Cortex of kidney (tissue), 1 donor: ENCODE measurements at places on chromosomes 4 and X.

DNA sequence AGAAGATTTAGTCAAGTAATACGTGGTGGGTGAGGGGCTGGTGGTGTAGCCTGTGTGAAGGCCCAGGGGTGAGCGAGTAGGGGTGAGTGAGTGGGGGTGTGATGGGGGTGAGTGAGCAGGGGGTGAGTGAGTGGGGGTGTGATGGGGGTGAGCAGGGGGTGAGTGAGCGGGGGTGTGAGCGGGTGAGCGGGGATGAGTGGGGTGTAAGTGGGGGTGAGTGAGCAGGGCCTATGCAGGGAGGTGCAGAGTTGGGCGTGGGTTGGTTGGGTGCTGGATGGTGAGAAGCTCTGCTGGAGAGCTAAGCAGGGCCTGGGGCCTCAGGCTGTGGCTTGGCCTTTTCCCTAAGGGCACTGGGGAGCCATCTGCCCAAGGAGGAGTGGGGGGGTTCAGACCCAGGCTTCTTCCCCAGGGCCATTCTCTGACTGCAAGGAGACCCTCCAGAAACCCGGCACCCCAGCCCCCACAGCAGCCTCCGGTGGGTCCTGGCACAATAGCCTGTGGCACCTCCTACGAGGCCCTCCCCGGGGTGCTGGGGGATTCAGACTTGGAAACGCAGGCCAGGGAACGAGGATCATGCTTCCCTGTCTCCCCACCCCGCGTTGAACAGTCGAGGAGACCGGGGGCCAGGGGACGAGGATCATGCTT, 30.4 kb downstream of the SH3TC1 start:
- DNase-seq, result no peak

- DNase-seq, result no peak
Observed at GRCh38 chr4:152278505-152279233, 257.2 kb downstream of the FBXW7 start.

DNA sequence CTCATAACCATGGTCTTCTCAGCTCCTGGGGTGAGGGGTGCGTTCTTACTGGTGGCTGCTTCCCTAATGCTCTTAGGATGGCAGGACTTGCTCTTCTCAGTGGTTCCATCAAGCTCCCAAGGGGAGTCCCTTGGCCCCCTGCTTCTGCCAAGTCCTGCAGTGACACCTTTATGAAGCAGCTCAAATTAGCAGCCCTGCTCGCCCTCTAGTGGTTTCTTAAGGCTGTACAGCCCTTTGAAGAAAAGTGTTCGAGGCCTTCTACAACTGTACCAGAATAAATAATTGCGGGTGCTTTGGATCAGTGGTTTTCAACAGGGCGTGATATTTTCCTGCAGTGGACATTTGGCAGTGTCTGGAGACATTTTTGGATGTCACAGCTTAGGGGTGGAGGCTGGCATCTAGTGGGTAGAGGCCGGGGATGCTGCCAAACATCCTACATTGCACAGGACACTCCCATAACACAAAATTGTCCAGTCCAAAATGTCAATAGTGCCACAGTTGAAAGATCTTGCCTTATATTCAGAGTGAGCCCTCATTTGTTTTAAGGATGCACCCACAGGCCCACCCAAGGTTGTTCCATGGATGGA, 204.7 kb upstream of the S100G start:
- no peak for DNase-seq

- no peak for DNase-seq
Observed at GRCh38 chrX:24969812-24970211, 46.0 kb downstream of the ARX start.

DNA sequence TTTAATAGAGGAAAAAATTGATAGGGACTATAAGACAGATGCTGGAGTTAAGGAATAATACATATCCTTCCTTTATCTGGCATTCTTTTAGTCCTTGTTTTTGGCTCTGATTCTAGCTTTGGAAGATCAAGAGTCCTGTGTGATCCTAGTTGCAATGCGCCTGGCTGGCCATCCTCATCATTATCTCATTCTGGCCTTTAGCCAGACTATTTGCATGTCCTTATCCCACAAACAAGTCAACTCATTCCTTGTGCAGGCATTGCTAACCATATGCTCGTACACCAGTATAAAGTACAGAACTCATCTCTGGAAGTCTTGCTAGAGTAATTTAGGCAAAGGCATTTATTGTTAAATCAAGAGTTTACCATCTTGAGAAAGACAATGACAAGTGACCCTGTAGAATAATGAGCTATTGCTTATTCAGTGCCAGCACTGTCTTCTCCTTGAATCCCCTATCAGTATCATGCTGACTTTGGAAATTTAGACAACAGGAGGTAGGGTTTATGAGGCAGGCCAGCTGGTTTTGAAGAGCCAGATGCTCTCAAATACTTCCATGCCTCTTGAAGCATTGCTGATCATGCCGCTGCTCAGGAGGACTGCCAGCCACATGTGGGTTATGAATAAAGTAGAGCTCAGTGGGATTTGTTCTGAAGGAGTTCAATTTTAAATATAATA, 1730.3 kb upstream of the TENM3 start:
- no peak for DNase-seq

GRCh38 chr4:99852199-99852749, 35.6 kb downstream of the DAPP1 start:
- DNase-seq, result no peak

DNA sequence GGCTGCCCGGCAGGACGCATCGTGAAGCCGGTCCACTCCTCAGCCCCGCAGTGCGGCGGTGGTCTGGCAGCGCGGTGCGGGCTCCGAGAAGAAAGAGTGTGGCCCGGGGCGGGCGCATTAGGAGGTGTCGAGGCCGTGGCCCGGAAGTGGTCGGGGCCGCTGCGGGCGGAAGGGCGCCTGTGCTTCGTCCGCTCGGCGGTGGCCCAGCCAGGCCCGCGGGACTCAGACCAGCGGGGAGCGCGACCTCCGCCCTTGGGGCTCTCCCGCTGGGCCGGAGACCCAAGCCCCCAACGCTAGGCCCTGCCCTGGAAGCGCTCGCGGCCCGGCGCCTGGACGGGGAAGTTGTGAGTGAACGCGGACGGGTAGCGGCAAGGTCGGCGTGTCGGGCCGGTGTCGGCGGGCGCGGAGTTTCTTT, 60.0 kb downstream of the HS3ST1 start:
- DNase-seq, result no peak

GRCh38 chrX:2589186-2590020, 88.6 kb upstream of the DHRSX start:
- no peak for DNase-seq

- no peak for DNase-seq
Observed at GRCh38 chr4:126268106-126268505, 953.4 kb downstream of the FAT4 start.

DNA sequence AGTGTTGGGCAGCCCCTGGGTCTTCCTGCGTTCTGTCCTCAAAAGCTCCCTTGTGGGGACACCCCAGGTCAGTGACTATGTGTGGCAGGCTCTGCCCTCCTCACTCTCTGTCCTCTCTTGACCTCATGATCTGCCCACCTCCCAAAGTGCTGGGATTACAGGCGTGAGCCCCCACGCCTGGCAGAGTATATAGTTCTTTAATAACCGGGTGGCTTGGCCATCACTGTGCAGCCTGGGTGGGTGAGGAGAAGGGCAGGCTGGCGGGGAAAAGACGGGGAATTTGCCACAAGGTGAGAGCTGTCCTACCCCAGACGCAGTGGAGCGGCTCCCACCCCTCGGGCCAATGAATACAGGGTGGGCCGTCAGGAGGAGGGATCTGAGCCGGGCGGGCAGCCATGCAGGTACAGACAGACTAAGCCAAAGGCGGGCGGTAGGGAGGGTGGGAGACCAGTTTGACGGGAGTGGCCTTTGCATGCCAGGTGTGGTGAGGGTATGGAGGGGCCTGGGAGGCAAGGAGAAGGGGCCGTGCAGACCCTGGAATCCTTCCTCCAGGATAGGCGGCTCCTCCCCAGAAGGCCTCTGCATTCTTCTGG, 2.5 kb downstream of the SH3BP2 start:
- no peak for DNase-seq

- DNase-seq, result no peak
Observed at GRCh38 chr4:70062000-70062399, 11.8 kb downstream of the HTN1 start.

DNA sequence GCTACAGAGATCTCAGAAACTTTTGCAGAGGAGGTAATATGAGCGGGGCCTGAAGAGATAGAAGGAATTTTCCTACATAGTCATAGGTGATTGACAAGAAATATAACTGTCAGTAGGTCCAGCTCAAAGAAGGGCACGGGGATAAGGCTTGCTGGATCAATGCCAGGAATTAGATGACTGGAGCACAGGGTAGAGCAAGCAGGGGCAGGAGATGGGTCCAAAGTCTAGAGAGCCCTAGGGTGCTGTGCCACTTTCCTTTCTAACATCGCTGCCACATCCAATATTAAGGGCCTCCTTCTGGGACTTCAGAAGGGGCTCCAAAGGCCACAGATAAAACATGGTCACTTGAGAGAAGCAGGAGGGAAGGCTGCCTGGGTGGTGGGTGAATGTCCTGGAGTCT, 402.2 kb downstream of the MID1IP1 start:
- no peak for DNase-seq

DNA sequence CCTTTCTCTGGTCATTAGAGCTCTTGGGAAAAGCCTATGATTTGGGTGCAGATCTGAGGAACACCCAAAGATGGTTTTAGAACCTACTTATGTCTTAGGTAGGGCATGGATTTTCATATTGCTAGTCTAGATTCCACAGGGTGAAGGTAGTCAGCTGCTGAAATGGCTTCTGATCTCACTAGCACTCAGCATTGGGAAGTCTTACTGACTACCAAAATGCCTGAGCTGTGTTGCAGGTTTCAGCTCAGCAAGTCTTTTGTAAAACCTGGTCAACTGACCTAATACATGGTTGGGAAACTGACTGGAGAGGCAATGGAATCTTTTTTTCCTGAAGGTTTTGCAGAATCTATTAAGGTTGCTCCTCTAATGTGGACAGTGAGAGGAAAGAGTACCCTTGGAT, 136.4 kb downstream of the CCNG2 start:
- DNase-seq, result no peak

- no peak for DNase-seq
Observed at GRCh38 chr4:86264241-86264640, 95.6 kb downstream of the MAPK10 start.

DNA sequence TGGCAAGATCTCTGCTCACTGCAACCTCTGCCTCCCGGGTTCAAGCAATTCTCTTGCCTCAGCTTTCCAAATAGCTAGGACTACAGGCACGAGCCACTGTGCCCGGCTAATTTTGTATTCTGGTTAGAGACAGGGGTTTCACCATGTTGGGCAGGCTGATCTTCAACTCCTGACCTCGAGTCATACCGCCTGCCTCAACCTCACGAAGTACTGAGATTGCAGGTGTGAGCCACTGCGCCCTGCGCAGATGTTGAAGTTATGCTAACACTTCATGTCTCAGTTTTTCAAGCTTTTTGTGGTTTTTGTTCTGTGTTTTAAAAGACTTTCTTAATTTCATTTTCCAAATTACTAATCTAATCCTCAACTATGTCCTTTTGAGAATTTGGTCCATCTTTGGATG, 154.4 kb upstream of the TLL1 start:
- no peak for DNase-seq

GRCh38 chr4:94338681-94339351, 3.8 kb downstream of the HPGDS start:
- DNase-seq, result no peak

GRCh38 chr4:95204267-95204844, 344.4 kb downstream of the UNC5C start:
- DNase-seq, result no peak

- DNase-seq, result no peak
Observed at GRCh38 chr4:40269133-40269532, 66.0 kb upstream of the CHRNA9 start.

DNA sequence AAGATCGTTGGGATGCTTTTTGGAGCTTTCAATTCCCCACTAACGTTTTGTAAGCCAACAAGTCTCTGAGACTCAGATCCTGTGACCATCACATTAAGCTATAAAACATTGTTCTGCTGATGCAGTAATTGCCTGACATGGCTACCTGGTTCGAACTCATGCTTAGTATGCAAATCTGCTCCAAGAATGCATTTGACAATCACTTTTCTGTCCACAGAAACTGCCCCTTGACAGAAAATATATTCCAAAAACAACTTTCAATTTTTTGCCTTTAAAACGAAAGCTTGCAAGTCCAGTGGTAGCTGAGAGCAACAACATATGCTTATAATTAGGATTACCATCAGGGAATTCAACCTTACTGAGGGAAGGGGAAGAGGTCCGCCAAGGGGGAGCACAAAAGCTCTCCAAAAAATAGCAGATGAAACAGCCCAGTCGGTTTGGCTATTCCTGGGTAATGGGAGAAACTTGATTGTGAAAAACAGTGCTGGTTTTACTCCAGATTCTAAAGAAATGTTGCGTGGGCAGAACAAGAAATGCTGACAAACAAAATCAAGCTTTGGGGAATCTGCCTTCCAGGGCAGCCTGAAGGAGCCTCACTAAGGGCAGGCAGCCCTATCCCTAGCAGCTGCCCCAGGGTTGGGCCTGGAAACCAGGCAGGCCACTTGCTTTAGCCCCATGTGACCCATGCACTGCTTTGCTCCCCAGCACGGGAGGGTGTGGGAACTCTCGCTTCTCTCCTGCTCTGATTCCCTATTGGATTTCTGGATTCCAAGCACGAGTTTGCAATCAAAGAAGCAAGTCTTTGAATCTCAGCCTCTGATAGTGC, 160.7 kb upstream of the LDB2 start:
- no peak for DNase-seq

- no peak for DNase-seq
Observed at GRCh38 chr4:56247646-56248045, 139.6 kb downstream of the AASDH start.

GRCh38 chr4:183362916-183363542, 40.8 kb upstream of the CLDN24 start:
- no peak for DNase-seq

GRCh38 chr4:16168710-16169388, 57.4 kb downstream of the TAPT1 start:
- no peak for DNase-seq

- no peak for DNase-seq
Observed at GRCh38 chr4:59200992-59201391, 1999.1 kb upstream of the ADGRL3 start.

GRCh38 chr4:100509386-100509785, 8.4 kb downstream of the EMCN start:
- no peak for DNase-seq

DNA sequence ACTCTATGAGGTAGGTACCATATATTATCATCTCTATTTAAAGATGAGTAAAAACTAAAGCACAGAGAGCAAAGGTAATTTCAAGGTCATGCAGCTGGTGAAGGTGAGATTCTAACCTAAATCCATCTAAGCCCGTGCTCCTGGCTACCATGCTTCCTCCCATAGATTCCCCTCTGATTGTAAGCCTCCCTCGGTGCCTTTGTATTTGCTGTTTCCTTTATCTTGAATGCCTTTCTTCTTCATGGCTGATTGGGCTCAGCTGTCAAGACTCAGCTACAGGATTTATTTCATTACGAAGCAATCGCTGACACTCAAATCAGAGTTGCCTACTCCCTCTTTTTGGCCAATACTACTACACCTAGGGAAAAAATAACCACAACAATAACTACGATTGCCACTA, 217.1 kb downstream of the ARAP2 start:
- DNase-seq, result no peak

DNA sequence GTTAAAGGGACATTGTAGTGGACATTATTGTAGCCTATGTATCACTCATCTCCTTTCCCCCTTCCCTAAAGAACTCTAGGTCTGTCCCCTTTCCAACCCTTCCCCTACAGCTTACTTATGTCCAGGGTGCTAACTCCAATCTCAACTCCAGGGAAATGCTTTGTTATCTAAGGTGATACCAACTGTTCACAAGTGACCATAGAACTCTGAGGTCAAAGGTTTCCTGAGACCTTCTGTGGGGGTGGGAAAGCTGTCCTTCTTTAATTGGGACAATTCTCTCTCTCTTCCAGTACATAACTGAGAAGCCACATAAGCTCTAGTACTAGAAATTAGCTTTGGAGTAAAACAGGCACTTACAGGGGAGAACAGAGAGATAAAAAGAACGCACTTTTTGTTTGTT, 212.4 kb downstream of the NR3C2 start:
- no peak for DNase-seq
